ELR (cell line): ENCODE measurements at places on chromosomes 3 and 15.
A peak's percentile ranks its signal among the peaks of the same experiment; 100 is the strongest.

- no peak for DNase-seq
Observed at GRCh38 chr15:78168608-78169007, 19.4 kb downstream of the IDH3A start.

GRCh38 chr3:134228035-134228434 is 22.6 kb downstream of the RYK start:
- DNase-seq = no peak

DNA sequence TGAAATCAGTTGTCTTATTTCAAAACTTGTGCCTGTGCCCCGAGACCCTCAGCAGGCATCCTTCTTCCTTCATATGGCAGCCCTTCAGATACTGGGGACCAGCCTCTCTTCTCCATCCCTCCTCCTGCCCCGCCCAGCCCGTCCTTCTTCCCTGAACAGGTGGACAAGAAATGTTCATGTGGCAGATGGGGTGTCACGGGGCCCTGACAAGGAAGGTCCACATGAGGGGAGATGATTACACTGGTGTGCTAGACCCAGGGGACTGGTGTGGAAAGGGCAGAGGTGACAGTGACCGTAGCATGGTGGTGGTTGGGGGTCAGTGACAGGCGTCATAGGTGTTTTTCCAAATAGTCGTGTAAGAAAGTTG is 150.9 kb downstream of the CHDH start:
- DNase-seq = no peak

DNA sequence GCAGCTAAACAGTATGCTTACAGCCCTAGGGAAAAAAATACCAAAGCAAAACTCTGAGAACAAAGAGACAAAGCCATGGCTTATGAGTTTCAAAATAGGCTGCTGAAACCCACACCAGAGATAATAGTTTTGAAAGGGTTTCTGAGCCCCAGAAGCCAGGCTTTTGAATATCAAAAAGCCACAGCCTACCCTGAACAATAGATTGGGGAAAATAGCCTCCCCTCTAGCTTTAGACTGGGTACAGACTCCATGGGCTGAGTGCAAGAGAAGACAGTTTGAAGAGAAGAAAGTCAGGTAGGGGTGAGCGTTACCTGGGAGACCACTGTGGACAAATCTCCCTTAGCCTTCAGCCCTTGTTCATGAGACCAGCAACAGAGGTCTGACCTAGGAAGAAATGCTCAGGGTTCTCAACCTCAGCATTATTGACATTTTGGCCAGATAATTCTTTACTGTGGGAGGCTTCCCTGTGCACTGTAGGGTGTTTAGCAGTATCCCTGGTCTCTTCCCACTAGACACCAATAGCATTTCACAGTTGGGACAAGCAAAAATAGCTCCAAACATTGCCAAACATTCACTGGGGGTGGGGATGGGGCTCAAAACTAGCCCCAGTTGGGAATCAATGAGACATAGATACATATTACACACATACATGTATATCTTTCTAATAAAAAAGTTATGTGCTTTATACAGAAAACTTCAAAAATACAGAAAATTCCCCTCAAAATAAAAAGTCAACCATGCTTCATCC is 11.6 kb upstream of the TAFA4 start:
- DNase-seq = no peak

- DNase-seq = peak; percentile 44
Observed at GRCh38 chr3:64216274-64217147, 8.8 kb downstream of the PRICKLE2 start.

GRCh38 chr3:36906504-36907149 is 38.2 kb downstream of the TRANK1 start:
- DNase-seq = no peak

DNA sequence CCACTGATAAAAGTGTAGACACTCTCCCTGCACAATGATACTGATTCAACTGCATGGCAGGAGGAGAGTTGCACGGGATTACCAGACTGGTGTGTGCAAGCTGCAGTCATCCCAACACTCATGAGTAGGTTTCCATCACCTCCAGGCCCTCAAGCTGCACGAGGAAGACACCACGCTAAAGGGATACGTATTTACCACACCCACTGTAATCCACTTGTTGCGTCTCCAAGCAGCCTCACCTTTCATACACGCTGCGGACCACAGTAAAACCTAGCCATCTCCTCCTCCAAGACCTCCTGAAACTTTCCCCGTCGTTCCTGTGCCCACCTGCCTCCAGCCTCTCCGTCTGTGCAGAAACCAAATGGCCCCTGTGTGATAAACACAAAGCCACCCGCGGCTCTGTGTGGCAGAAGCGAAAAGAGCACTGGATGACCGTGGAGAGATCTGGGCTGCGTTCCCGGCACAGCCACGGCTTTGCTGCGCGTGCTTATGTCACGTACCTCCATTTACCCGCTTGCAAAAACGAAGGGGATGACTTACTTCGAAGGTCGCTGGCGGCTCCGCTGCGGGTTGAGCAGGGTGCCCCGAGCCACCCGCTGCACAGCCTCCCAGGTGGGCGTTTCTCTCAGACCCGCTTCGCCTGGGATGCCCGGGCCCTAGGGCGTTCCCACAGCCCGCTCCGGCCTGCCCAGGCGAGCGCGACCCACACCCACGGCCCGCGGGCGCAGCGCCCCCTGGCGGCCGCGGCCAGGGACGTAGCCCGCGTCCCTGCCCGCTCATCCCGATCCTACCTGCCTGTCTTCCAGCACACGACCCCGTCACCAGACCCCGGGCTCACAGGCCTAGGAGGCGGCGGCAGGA is 643 bp downstream of the ABCC5 start:
- DNase-seq = peak; percentile 67

- DNase-seq = no peak
Observed at GRCh38 chr15:87660251-87661129, 596.0 kb downstream of the NTRK3 start.
